Glutamatergic neuron (in vitro differentiated cells): ENCODE measurements at places on chromosomes 12 and 14. TPM values are rescaled to one million over a fixed set of nuclear protein-coding genes. Genes with fewer than 3 reads are reported as not detected.

The RTN1 gene
- 518 TPM for total RNA-seq

The ASCL1 gene
- not detected for total RNA-seq

The DEPDC4 gene
- 2.0 TPM for total RNA-seq

The TRIAP1 gene
- total RNA-seq = 25.2 TPM

The PDZRN4 gene
- 1.5 TPM for total RNA-seq

The CLEC1B gene
- not detected for total RNA-seq

The CPNE6 gene
- total RNA-seq = 0.44 TPM
